ENCODE measurements at places on chromosomes 3 and 15. TPM values are rescaled to one million over a fixed set of nuclear protein-coding genes. Genes with fewer than 3 reads are reported as not detected.

GRCh38 chr15:59536553-59536952, 75.0 kb upstream of the GCNT3 start:
- no peak for DNase-seq
- H3K4me3 ChIP-seq: no peak overlapping the region
- peaks cover 4% of the 10 kb centered on the region for H3K4me1 ChIP-seq
- no peaks in the 10 kb centered on the region for H3K36me3 ChIP-seq
- no peak overlapping the region for H3K27ac ChIP-seq

- H3K4me1 ChIP-seq: peaks cover 13% of the 10 kb centered on the region
- H3K27me3 ChIP-seq: no peaks in the 10 kb centered on the region
- H3K4me3 ChIP-seq: no peak overlapping the region
Measured at GRCh38 chr3:37029111-37029510, 35.8 kb downstream of the MLH1 start.

- no peaks in the 10 kb centered on the region for H3K27me3 ChIP-seq
- H3K27ac ChIP-seq: no peak overlapping the region
- no peak for DNase-seq
- H3K4me3 ChIP-seq: no peak overlapping the region
- no peaks in the 10 kb centered on the region for H3K36me3 ChIP-seq
- H3K4me1 ChIP-seq: no peaks in the 10 kb centered on the region
Measured at GRCh38 chr3:191320316-191320715, 8.9 kb upstream of the CCDC50 start.

DNA sequence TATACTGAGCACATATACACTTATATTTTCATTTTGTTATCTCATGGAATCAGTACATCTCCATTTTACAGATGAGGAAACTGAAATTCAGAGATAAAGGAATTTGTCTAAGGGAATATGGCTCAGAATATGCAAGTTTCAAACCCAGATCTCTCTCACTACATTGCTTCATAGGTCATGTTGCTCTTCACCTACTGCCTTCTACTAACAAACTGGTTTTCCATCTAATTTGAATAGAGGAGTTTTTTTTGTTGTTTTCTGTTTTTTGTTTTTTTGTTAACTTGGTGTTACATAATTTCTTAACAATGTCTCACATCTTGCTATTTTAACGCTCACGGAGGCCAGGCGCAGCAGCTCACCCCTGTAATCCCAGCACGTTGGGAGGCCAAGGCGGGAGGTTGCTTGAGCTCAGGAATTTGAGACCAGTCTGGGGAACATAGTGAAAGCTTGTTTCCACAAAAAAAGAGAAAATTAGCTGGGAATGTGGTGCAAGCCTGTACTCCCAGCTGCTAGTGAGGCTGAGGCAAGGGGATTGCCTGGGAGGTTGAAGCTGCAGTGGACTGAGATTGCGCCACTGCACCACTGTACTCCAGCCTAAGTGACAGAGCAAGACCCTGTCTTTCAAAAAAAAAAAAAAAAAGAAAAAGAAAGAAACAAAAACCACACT, 37.0 kb downstream of the FMN1 start:
- no peaks in the 10 kb centered on the region for H3K27me3 ChIP-seq
- H3K4me3 ChIP-seq: no peak overlapping the region
- DNase-seq: no peak
- H3K36me3 ChIP-seq: no peaks in the 10 kb centered on the region

The OR5K2 gene
- not detected for total RNA-seq

The NUTM1 gene
- not detected for total RNA-seq

The FES gene
- total RNA-seq: 51.0 TPM
